ENCODE measurements at places on chromosomes 5 and 9.
A peak's percentile ranks its signal among the peaks of the same experiment; 100 is the strongest.

DNA sequence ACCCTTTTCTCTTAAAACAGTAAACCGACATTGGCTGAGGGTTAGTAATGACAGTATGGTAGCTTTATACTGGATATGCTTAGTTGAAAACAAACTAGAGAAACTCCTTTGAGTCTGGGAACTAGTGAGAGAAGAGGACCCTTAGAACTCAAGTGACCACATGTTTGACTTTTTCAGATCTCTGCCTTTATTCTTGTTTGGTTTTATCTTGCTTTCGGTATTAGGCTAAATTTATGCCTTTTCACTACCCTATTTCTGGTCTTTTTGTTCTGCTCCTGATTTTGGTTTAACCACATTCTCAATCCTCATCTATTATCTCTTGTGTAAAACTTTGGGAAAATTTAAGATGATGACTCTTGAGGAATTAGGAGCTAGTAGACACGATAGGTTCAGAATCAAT is 11.0 kb downstream of the SNAPC3 start:
- DNase-seq: no peak

GRCh38 chr5:122126756-122127321 is 2.5 kb upstream of the ZNF474 start:
- DNase-seq: peak; percentile 47

GRCh38 chr9:130283539-130284248 is 18.1 kb downstream of the HMCN2 start:
- DNase-seq: no peak

DNA sequence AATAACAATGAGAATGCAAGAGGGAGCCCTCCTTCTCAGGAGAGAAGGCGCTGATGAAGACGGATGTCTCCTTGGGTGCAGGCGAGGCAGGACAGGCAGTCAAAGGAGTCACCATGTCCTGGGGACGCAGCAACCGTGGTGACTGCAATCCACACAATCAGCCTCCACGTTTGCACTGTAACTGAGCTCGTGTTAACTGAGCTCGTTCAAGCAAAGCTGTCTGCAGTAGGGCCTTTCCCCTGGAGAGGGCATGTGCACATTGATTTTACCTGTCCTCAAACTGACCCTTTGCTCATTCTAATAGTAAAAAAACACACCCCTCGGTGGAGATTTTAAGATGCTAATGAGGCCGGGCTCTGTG is 2.8 kb downstream of the SARDH start:
- no peak for DNase-seq

- DNase-seq: peak; percentile 34
Observed at GRCh38 chr5:52743970-52744369, 43.7 kb upstream of the ITGA1 start.

- peak; percentile 4 for DNase-seq
Observed at GRCh38 chr5:8418049-8418426, 549.1 kb downstream of the MTRR start.

DNA sequence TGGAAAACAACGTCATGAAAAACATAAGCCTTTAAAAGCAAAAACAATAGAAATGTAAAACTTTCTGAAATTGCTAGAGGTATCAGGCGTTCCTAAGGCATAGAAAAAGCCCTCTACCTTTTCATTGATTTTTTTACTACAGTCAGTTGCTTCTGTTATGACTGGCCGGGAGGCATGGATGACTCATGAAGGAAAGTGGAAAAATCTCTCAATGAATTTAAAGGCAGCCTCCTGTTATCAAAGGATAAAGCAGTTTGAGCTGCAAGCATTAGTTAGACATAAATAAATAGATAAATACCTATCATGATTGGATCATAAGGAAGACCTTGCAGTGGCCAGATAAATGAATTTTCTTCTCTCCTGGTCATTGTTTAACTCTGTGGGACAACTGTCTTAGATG is 281.6 kb downstream of the MAST4 start:
- DNase-seq: no peak

DNA sequence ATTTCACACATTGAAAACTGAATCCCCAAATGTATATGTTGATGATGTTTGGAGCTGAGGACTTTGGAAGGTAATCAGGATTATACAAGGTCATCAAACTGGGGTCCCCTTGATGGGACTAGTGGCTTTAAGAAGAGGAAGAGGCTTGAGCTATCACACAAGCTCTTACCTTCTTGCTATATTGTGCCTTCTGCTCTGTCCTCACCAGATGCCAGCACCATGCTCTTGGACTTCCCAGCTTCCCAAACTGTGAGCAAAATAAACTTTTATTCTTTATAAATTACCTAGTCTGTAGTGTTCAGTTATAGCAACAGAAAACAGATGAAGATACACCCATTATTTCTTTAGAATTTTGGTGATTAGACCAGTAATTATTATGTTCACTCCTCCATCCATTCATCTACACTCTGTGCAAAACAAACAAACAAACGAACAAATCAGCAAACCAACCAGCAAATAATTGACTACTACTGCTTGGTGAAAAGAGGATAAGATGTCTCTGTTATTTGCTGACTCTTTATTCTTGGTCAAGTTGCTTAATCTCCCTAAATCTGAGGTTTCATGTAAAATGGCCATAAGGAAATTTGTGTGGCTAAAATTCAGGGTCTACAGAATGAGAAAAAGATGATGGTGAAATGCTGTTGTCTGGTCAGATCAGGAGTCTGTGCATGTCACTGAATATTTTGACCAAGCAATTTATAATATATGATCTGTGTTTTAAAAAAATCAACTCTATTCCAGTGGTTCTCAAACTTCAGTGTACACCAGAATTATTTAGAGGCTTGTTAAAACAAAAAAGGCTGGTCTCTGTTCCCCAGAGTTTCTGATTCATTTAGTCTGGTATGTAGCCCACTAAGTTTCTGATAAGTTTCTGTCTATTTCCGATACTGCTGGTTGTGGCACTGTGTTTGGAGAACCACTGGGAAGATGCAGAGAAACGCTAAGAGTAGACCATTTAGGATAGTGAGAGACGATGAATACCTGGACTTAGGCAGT is 854.1 kb downstream of the MAT2B start:
- peak; percentile 70 for DNase-seq

DNA sequence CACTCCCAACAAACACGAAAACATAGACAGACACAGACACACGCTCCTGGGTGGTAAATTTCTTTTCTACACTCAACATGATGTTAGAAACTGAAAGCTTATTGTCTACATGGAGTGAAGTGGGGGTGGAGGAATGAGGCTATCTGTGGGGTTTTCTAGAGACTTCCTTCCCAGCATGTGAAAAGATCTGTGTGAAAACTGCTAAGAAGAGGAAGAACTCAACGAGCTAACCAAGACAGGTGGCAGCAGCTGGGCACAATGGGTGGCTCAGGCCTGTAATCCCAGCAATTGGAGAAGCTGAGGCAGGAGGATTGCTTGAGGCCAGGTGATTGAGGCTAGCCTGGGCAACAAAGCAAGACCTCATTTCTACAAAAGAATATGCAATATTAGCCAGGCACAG is 7.6 kb downstream of the FYB1 start:
- no peak for DNase-seq

DNA sequence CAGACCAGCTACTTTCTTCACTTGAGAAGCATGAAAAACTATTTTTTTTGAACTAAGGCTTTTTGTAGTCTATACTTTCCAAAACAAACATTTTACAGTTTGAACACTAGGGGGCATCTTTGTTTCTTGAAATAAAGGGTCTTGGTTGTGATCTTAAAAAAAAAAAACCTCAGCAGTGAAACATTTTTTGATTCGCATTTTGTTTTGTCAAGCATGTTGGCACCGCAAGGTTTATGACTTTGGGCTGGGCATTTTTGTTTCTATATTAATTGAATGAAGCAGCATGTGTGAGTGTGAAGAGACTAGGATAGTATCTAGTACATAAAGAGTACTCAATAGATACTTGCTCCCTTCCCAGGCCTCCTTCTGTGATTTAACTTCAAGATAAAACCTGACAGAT is 31.6 kb upstream of the ACOT12 start:
- DNase-seq: peak; percentile 56

DNA sequence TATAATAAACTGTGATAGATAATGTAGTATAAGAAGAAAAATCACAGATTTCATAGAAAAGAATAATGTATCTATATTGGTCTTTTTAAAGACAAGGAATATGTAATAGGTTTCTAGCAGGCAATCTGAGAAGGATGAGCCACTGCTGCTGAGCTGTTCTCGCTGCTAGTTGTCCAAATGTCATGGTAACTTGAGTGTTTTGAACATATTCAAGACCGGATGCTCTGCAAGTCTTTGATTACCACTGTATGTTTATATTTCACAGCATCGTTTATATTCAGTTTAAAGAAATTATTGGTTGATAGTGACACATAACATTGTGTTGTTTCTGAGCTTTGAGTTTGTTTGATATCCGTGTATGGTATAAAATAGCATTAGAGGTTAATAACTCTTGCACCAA is 9.6 kb downstream of the C5orf47 start:
- DNase-seq: no peak

DNA sequence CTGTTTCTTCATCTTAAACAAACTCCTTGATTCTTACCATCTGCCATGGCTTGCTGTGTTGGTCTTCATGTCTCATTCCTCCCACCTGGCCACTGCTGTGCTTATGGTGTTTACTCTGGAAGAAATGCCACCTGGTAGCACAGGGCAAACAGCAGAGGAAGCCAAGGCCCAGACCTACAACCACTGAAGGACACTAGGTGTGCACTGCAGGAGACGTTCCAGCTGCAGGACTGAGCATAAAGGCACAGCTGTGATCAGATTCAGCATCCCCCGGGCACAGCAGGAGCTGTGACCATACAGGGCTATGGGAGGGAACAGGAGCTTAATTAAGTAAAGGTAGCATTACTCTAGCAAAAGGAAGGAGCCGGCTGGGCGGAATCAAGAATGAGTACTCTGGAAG is 12.6 kb upstream of the GNAQ start:
- DNase-seq: no peak

- peak; percentile 89 for DNase-seq
Observed at GRCh38 chr5:174419540-174420132, 304.7 kb upstream of the MSX2 start.

GRCh38 chr9:14908295-14909180 is 1.7 kb downstream of the FREM1 start:
- DNase-seq: no peak

GRCh38 chr5:103371046-103371607 is 112.6 kb downstream of the MACIR start:
- no peak for DNase-seq

- no peak for DNase-seq
Observed at GRCh38 chr5:134143944-134144941, 29.8 kb downstream of the TCF7 start.

DNA sequence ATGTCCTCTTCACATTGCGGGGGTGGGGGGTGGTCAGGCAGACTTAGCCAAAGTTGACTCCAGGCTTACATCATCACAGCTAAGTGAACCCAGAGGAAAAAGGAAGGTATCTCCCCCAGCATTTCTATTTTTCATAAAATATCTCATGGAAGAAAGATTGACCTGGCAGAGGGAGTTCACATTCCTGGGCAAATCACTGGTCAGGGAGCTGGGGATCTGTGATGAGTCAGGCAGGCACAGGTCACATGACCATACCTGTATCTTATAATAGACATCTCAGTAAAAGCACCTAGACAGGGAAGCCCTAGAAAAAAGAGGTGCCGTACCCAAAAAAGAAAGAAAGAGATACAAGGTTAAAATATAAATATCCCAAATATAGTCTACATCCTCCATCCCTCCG is 57.3 kb upstream of the WWC1 start:
- no peak for DNase-seq

DNA sequence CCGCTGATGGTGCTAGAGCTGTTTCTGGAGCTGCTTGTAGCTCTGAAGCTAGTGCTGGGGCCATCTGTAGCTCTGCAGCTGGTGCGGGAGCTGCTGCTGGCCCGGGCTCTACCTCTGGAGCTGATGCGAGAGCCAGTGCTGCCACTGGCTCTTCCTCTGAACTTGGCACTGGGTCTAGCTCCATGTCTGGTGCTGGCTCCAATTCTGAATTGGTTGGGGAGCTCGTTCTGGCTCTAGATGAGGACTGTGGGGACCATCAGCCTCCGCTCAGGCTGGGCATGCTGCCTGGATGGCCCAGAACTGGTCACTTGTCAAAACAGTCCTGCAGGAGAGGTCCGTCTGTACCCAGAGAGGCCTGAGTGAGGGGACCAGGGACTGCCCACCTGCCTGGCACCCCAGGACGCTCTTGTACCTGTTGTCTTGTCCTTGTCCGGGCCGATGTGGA is 21.5 kb downstream of the OBP2B start:
- DNase-seq: no peak

DNA sequence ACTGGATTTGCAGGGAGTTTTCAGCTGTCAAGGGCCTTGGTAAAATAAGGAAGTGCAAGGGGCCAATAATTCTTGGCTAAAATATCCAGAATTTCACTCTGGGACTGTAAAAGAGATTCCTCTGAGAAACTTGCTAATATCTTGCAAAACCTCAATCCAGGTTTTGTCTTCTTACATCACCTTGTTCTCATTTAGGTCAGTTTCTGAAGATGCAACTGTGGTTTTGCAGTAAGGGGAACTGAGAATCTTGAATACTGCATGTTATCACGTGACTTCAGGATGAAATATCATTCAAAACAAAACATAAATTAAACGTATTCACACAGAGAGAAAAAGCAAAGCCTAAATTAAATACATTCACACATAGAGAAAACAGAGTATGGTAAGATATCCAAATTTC is 35.0 kb upstream of the RIC1 start:
- no peak for DNase-seq

DNA sequence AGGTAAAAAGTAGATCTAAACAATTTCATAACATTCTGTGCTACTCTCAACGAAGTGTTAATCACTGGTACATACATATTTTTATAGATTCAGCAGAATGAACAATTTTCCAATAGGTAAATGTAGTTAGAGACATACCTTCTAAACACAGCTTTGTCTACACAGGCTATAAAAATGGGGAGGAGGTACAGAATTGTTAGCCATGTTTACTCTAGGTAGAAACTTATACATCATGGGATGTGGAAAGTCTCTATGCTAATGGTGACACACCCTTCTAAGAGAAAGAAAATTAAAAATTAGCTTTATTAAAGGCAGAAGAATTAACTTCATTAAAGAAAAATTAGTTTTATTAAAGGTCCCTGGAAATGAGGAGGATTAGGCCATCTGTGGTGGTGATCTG is 11.8 kb downstream of the C5orf63 start:
- no peak for DNase-seq

DNA sequence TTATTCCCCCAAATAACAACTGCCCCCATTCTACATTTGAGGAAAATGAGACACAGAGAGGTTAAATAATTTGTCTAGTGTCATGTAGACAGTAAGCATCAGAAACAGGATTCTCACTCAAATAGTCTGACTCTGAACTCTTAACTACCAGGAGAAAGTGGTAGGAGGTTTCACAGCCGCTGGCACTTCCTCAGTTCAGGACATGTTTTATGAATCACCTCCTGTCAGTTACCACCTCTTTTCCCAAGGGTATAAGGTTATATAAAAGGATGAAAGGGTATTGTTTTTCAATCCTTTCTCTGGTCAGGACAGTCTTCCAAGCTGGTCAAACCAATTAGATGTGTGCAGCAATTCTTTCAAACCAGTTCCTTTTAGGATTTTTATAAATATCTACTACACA is 52.1 kb downstream of the TSSK1B start:
- DNase-seq: peak; percentile 22

Data from fibroblast of skin of scalp (primary cell).